ENCODE measurements at places on chromosomes 5 and 9.

DNA sequence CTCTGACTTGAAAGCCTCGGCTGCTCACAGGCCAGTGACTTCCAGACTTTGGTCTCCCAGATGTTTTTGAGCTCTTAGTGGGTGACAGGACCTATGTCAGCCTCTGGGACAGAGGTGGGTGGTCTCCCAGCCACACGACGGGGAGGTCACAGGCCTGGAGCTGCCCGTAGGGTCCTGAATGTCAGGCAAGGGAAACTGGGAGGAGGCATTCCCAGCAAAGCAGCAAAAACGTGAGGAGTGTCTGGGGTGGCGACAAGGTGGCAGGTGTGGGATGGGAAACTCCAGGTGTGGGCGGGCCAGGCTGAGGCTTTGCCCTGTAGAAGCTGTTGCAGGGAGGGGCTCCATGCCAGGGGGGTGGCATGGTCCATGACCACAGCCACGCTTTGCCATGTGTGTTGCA is 110.5 kb downstream of the CACNA1B start:
- DNase-seq: no peak

DNA sequence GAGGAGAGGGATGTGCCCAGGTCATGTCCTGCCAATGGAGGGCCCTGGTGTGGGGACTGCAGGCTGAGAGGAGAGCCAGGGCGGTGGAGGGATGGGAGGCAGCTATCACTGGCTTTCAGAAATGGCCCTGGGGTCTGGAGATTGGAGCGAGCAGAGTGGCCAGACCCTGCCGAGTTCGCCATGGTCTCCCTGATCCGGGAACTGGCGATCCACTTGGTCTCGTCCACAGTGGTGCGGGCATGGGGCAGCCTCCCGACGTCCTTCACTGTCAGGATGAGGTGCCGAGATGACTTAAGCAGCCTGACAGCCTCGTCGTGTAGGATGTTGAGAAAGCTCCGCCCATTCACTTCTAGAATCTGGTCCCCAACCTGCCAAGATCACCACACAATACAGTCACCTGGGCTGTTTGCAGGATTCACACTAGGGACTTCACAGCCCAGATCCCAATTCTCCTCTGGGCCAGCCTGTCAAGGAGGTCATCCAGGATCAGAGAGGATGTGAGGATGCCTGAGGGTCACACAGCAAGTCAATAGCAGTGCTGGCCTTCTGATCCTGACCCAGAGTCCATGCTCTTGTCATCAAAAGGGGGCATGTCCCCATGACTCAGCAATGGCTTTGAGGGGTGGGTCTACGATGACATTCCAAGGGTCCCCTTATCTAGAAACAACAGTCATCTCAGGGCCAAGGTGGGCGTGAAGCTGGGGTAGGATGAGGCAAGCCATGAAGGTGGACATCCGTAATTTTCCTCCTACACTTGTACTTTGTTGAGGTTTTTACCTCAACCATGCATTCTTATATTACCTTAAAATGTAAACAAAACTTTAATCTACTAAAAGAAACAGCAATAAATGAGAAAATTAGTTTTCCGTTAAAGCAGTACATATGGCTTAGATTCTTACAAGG is 38.5 kb upstream of the AKNA start:
- no peak for DNase-seq

GRCh38 chr9:33211695-33212393 is 28.1 kb upstream of the SPINK4 start:
- peak; percentile 44 for DNase-seq

DNA sequence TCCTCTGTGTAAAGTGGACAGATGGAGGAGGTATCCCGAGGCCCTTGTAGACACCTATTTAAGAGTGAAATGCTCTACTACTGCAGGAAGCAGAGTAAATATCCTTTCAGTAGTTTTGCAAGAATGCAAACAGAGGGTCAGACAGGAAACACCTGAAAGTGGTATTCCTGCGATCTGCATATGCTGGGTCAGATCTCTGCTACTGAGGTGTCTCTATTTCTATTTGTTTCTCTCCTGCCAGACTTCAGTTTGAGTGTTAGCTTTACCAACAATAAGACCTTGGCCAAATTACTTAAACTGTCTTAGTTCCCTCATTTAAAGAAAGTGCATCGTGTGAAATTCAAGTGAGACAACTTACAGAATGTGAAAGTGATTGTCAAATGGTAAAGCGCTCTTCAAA is 47.6 kb downstream of the JAKMIP2 start:
- no peak for DNase-seq

GRCh38 chr5:102532123-102532522 is 33.3 kb upstream of the SLCO6A1 start:
- no peak for DNase-seq

GRCh38 chr9:99778308-99778707 is 43.4 kb upstream of the NR4A3 start:
- no peak for DNase-seq
